Activated CD4-positive, alpha-beta memory T cell treated with anti-CD3 and anti-CD28 coated beads for 36 hours (primary cell): ENCODE measurements at places on chromosomes 4 and X.
A peak's percentile ranks its signal among the peaks of the same experiment; 100 is the strongest.

DNA sequence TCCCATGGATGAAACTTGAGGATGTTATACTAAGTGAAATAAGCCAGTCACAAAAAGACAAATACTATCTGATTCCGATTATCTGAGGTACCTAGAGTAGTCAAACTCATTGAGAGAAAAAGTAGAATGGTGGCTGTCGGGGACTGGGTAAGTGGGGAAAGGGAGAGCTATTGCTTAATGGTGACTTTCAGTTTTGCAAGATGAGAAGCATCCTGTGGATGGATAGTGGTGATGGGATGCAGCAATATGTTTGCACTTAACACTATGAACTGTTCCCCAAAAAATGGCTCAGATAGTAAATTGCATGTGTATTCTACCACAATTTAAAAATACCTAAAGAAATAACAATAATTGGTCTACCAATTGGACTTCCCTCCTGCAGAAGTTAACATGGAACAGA lies 181.5 kb downstream of the SHROOM3 start:
- no peak for DNase-seq

DNA sequence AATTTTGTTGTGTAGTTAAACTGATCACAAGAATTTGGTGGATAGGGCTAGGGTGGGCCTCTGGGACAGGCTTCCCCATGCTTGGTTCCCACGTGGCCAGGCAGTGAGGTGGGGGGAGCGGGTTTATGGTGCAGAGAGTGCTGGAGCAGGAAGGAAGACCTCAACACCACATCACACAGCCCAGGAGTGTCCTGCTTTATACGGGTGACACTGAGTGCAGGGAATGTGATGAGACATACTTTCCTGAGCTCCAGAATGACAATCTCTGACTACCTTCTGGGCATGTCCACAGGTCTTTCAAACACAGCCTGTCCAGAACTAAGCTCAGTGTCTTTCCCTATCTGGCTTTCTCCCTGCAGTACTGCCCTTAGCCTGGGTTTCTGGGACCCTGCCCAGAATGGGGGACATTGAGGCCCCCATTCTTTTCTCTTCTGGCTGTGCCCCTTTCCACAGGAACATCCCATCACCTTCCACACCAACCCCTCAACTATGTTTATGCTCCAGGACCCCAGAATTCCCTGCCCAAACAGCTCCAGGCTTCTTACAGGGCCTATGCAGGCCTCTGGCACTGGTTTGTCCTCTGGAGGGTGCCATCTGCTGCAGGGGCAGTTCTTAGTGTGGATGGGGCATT lies 36.5 kb upstream of the RASL11B start:
- DNase-seq, result peak; percentile 14

- no peak for DNase-seq
Measured at GRCh38 chr4:4603067-4603466, 61.2 kb upstream of the STX18 start.

DNA sequence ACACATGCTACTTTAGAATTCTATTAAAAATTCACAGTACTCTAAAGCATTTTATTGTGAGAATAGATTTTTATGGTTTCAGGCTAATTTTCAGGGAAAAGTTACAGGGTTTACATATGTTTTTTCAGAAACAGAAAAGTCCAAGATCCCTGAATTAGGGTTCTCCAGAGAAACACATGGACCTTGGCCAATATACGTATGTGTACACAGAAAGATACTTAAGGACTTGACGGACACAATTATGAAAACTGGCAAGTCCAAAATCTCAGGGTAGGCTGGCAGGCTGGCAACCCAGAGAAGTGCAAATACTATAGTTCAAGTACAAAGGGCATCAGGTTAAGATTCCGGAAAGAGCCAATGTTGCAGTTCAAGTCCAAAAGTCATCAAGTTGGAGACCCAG lies 1897.8 kb upstream of the PCDH10 start:
- no peak for DNase-seq

DNA sequence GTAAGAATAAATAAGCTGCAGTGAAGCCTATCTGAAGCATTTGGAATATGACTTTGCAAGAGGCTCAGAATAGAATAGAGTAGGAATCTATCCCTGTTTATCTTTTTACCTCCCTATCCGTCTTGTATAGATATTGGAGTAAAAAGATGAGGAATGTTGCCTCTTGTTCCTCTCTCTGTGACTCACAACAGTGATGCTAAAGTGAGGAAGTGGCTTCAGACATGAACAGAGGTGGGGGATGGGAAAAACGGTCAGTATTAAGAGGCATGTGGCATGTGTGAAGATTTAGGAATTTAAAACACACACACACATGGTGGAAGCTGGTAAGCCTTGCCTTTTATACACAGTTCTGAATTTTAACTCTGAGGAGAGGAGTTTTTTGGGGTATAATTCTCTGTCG lies 3.8 kb upstream of the DCAF4L1 start:
- DNase-seq, result no peak

- no peak for DNase-seq
Measured at GRCh38 chrX:109707319-109707718, 25.7 kb downstream of the ACSL4 start.

- DNase-seq, result no peak
Measured at GRCh38 chr4:109921384-109921808, 8.7 kb downstream of the EGF start.

DNA sequence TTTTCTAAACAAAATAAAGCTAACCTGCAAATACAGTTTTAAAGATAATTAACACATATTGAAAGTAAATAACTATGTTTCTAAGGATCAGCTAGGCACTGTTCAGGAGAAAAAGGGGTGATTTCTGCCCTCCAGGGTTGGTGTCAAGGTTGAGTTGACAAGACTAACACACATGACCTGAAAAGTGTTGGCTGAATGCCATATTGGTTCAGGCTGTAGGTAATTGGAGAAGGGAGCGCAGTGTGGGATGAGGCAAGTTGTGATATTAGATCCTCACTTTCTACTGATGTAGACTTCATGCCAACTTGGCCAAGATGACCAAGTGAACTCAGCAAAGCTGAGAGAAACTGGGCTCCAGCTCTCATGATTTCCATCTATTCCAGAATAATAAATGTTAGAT lies 42.2 kb downstream of the PPM1K start:
- DNase-seq, result no peak

GRCh38 chr4:119307606-119308005 lies 14.3 kb downstream of the FABP2 start:
- no peak for DNase-seq

DNA sequence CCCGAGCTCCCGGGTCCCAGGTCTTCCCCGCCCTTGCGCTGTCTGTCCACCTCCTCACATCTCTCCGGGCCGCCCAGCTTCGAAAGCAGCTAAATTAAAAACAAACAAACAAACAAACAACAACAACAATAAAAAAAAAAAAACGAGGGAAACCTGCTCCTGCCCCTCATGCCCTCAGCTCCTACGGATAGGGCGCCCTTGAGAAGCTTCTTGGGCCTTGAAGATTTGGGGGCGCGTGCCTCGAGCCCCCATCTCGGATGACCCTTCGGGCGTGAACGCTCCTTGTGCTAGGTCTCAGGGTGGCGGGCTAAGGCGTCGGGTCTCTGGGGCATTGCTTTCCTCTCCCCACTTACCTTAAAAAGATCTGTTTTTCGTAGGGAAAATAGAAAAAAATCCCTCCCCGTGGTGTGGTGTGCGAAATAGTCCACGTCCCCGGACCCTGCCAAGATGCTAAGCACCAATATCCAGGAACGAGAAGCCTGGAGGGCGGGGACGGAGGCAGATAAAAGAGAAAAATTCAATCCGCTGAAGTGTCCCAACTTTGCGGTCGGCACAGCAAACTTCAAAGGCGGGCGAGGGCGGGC lies 603 bp downstream of the NDNF start:
- no peak for DNase-seq

GRCh38 chr4:163331629-163332376 lies 593 bp downstream of the NPY1R start:
- no peak for DNase-seq

DNA sequence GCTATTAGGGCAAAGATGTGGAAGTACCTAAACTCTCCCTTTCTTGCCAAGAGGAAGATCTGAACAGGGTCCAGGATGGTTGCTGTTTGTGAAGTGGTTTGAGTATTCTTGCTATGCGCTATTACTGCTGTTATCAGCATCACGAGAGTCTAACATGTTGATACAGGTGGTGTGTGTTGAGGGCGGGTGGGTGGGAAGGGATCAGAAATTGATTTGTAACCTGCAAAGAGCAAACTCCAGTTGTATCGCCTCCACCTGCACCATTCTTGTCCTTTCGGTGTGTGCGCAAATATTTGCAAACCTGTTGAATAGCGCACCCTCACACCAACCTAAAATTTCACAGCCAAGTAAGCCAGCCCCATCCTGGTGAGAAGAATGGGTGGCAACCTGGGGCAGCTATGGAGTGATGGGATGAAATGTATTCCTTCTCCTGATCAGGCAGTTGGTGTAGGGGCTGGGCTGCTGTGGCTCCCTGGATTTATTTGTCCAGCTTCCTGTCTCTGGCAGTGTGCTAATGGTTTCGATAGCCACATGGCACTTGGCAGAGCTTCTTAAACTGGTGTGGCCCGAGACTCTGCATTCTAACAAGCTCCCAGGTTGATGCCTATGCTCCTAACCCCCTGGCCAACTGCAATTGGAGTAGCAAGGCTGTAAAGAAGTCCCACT lies 102.6 kb upstream of the SCML1 start:
- no peak for DNase-seq

GRCh38 chr4:17093481-17093880 lies 195.0 kb upstream of the LDB2 start:
- DNase-seq, result no peak

- DNase-seq, result no peak
Measured at GRCh38 chr4:183863155-183863825, 41.8 kb upstream of the STOX2 start.
